ENCODE measurements at places on chromosomes 12 and 14.
A peak's percentile ranks its signal among the peaks of the same experiment; 100 is the strongest.

- no peak for DNase-seq
Observed at GRCh38 chr14:74609721-74610120, 2.3 kb downstream of the LTBP2 start.

GRCh38 chr12:45701296-45701695 lies 28.2 kb upstream of the ARID2 start:
- no peak for DNase-seq

- no peak for DNase-seq
Observed at GRCh38 chr14:90559811-90560492, 163.1 kb downstream of the CALM1 start.

- no peak for DNase-seq
Observed at GRCh38 chr14:97276573-97276972, 479.4 kb downstream of the VRK1 start.

DNA sequence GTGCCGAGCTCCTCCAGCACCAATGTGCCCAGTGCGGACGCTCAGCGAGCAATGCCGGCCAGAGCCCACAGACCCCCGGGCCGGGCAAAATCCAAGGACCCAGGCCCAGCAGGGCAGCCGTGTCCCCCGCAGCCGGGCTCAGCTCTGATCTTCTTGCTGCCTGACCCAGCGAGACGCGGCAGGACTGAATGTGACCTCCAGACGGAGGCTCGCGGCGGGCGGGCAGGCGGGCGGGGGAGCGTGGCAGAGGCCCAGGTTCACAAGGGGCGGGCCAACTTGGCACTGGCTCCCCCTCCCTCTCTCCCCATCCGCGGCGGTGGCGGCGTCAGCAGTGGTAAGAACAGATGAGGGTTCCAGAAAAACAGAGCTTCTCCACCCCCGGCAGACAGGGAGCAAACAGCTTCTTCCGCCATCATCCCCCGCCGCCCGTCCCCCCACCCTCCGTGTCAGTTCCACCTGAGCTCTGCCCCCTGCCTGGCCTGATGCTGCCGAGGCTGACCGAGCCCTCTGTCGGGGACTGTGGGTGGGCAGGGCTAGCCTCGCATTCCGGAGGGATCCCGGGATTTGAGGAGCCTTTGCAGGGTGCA lies 94.3 kb downstream of the RFLNA start:
- peak; percentile 75 for DNase-seq

- no peak for DNase-seq
Observed at GRCh38 chr12:29572938-29573337, 75.5 kb upstream of the OVCH1 start.

DNA sequence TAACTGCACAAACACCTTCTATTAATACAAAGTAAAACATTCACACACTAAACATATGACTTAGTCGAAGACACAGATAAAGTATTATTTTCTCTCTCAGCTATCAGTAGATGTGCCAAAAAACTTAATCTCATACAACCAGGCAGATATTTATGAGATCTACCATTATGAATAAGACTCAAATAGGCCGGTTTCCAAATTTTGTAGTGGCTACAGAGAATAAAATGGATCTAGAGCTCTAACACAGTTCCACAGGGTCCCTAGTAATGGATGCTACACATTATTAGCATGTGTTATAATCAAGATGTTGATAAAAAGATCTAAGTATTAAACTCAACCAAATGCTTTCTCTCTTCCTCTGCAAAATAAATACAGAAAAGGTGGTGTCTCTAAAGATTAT lies 10.4 kb downstream of the SAV1 start:
- DNase-seq: no peak

- no peak for DNase-seq
Observed at GRCh38 chr14:90522571-90523191, 125.9 kb downstream of the CALM1 start.

- no peak for DNase-seq
Observed at GRCh38 chr12:53965281-53966084, 7.4 kb upstream of the HOXC11 start.

DNA sequence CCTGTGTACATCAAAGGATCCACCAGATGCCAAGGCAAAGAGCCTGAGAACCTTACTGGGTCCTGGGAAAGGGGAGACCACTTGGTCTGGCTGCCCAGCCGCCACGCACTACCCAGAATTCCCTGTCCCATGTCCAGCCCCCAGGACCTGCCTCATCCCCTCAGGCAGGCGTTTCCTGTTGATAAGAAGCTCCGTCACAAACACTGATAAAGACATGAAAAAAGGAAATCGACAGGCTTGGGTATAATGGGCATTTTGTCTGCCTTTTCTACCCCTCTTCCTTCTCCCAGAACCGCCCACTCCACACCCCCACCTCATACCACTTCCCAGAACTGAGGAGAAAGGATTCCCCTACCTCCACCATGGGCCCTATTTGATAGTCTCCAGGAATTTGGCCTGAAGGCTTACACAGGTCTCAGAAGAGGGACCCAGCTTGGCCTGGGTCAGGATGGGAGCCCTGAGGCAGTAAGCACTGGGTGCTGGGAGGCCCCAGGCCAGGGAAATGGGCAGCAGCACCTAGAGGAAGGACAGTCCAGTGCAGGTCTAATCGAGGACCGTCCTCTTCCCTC lies 18.8 kb downstream of the ACVRL1 start:
- no peak for DNase-seq

- no peak for DNase-seq
Observed at GRCh38 chr14:55404173-55404854, 7.3 kb downstream of the ATG14 start.

- DNase-seq: no peak
Observed at GRCh38 chr14:92693998-92694795, 54.2 kb downstream of the LGMN start.

DNA sequence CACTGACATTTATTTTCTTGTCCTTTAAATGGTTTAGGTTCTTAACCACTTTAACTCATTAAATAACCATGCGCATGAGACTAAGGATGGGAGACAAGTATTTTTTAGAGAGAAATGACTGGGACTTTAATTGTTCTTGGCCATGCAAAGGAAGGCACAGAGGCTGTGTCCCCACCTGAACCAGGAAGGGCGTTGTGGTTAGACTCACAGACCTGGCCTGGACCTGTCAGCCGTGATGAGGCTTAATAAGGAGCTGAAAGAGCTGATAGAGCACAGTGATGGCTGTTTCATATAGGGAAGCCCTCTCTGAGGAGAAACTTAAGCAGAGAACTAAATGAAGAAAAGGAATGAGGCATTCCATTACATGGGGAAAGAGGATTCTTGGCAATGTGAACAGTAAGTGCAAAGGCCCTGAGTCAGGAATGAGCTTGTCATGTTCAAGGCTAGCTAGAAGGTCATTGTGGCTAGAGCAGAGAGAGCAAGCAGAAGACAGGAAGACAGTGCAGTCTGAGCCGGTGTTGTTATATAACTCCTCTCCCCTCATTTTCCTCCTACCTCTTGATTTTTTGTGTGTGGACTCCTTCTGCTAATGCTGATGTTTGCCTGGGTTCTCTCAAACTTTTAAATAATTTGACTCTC lies 74.4 kb upstream of the ANO4 start:
- DNase-seq: no peak

GRCh38 chr12:113837084-113837483 lies 129.0 kb downstream of the RBM19 start:
- no peak for DNase-seq

DNA sequence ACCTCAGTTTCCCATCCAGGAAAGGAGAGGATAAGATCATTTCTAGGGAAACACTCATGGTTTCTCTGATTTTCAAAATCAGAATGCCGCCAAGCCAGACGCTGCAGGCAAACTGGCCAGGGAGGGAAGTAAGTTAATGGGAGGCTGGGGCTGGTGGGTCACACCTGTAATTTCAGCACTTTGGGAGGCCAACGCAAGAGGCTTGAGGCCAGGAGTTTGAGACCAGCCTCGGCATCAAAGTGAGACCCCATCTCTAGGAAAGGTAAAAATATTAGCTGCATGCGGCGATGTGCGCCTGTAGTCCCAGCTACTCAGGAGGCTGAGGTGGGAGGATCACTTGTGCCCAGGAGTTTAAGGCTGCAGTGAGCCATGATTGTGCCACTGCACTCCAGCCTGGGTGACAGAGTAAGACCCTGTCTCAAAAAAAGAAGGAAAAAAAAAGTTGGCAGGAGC lies 587 bp downstream of the SELPLG start:
- no peak for DNase-seq

- peak; percentile 76 for DNase-seq
Observed at GRCh38 chr14:103391048-103391447, 5.8 kb downstream of the MARK3 start.

GRCh38 chr12:89354612-89355067 lies 2.3 kb upstream of the DUSP6 start:
- no peak for DNase-seq

DNA sequence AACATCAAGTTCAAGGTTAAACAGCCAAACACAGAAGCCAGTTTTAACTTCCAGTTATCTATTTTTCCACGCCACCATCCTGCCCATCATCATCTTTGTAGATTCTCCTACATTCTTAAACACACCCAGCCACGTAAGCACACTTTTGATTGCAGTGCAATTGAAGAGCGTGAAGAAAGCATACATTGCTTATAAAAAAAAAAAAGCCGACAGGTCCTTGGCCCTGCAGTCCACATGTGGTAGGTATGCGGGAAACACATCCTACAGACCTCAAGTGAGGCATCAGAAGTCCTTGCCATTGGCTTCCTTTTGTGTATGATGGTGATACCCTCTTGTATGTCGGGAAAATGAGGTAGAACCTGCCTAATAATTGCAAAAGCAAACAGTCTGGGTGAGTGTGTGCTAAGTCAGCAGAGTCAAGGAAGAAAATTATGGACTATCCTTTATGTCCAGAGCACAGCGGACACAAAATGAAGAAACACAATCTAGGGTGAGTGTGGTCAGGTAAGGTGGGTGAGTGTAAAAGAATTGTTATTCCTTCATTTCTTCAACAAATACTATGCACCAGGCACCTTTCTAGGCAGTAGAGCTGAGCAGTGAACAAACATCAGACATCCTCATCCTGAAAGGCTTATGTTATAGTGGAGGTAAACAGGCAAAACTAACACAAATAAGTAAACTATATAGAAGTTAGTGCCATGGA lies 51.5 kb downstream of the EID3 start:
- DNase-seq: no peak

DNA sequence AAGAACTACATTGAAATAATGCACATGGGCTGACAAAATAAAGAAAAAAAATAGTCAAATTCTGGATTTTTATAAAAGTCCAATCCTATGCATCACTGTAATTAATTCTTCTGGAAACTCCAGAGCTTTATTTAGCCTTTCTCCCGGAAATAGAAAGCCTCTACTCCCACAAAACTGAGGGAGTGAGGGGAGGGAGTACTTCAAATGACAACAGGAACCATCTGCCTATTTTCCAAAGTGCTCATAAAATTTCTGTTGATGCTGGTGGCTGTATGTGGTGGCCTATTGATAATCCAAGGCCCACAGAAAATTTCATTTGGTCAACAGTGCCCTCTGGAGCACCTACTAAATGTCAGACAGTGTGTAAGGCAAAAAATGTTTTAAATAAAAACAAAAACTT lies 64.6 kb downstream of the KIF21A start:
- no peak for DNase-seq

GRCh38 chr12:89392391-89392790 lies 40.1 kb upstream of the DUSP6 start:
- no peak for DNase-seq

DNA sequence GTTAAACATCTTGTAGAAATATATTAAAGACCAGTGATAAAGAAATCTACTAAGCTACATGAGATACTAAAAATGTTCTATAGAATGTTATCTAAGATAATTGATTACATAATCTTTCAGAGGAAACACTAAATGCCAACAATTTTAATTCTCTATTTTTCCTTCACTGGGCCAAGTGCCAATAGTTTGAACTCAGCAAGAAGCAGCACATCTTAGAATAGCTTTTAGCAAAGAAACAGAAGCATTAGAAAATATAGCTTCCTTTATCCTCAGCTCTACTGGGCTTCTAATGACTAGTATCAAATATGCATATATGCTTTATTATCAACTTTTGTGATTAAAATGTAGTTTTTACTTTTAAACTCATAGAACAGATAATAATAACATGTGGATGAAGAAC lies 461.4 kb upstream of the USP15 start:
- no peak for DNase-seq

GRCh38 chr12:108400056-108400455 lies 60.9 kb upstream of the CMKLR1 start:
- DNase-seq: no peak

- no peak for DNase-seq
Observed at GRCh38 chr14:57051633-57052032, 217.1 kb downstream of the EXOC5 start.

GRCh38 chr14:29403091-29403490 lies 524.6 kb downstream of the PRKD1 start:
- no peak for DNase-seq

DNA sequence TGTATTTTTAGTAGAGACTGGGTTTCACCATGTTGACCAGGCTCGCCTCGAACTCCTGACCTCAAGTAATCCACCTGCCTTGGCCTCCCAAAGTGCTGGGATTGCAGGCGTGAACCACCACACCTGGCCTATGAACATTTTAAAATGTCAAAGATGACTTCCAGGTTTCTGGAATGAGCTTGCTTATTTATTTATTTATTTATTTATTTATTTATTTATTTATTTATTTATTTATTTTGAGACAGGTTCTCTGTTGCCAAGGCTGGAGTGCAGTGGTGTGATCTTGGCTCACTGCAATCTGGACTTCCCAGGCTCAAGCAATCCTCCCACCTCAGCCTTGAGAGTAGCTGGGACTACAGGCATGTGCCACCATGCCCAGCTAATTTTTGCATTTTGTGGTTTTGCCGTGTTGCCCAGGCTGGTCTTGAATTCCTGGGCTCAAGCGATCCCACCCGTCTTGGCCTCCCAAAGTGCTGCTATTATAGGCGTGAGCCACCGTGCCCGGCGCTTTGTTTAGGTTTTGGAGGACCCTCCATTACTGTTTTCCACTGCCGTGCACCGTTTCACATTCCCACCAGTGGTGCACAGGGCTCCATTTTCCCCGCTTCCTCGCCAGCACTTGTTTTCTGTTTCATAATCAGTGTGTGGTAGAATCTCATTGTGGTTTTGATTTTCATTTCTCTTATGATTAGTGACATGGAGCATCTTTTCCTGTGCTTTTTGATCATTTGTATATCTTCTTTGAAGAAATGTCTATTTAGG lies 6.4 kb upstream of the CFAP251 start:
- DNase-seq: no peak

DNA sequence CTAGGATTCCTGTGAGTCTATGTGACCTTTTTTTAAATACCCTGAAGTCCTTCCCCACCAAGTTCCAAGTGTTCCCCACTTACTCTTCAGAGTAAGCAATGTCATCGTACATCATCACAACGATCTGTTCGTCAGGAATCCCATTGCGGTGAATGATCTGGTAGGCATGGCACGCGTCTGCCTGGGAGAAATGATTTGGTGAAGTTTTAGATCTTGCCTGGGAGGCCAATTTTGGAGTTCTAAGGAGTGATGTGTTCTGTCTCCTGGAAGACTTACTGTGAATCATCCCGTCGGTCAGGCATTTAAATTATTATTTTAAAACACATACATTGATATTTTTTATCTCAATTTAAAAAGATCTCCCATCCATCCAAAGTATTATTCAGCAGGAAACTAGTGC lies 29.8 kb downstream of the LGMN start:
- no peak for DNase-seq

All from natural killer cell (primary cell).